Stimulated activated CD4-positive, alpha-beta T cell treated with anti-CD3 and anti-CD28 coated beads, Interleukin-2, amount 100 ng/mL, for 4 hours (primary cell): ENCODE measurements at places on chromosomes 13 and 19.

GRCh38 chr13:98509271-98510155 lies 67.4 kb downstream of the STK24 start:
- no peak for DNase-seq

GRCh38 chr13:37179645-37180044 lies 74.2 kb upstream of the CSNK1A1L start:
- DNase-seq: no peak

DNA sequence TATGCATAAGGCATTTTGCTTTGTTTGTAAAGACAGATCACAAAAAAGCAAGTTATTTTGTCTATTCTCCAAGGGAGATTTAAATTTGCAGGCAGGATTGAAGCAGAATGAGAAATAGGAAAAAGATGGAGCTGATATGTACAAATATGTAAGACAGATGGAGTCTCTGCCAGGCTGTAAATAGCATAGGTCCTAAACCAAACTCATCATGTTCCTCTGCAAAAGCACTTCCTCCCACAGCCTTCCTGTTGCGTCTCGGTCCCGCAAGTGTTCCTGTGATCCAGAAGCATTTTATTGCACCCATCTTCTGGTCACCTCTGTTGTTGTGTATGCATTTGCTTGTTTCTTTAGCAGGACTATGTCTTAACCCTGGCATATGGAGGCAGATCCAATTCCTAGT lies 95.7 kb upstream of the CLDN10 start:
- DNase-seq: no peak

DNA sequence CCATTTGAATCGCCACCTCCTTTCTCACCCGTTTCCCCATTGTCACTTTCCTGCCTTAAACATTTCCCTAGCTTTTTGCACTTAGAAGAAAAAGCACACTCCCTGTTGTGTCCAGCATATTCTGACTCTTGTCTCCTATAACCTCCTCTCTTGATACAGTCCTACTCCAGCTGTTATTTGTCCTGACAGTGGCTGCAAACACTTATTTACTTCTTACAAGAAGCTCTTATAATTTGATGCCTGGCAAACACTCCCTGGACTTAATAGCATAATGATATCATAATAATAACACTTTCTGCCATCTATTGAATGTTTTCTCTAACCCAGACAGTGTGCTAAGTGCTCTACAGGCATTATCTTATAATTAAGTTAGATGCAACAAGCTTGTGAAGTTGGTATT lies 76.6 kb downstream of the DGKH start:
- DNase-seq: no peak

DNA sequence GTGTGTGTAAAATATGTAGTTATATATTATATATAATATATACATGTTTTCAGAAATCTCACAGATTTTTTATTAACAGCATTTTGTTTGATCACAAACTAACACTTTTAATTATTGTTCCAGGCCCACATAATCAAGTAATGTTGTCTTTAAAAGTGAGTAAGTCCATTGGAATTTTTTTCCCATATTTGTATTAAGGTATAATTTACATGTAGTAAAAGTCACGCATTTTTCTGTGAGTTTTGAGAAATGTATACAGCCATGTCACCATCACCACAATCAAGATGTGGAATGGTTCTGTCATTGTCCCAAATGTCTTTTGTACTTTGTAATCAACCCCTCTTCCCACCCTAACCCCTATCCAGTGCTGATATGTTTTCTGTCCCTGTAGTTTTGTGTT lies 120.0 kb upstream of the RFC3 start:
- no peak for DNase-seq

DNA sequence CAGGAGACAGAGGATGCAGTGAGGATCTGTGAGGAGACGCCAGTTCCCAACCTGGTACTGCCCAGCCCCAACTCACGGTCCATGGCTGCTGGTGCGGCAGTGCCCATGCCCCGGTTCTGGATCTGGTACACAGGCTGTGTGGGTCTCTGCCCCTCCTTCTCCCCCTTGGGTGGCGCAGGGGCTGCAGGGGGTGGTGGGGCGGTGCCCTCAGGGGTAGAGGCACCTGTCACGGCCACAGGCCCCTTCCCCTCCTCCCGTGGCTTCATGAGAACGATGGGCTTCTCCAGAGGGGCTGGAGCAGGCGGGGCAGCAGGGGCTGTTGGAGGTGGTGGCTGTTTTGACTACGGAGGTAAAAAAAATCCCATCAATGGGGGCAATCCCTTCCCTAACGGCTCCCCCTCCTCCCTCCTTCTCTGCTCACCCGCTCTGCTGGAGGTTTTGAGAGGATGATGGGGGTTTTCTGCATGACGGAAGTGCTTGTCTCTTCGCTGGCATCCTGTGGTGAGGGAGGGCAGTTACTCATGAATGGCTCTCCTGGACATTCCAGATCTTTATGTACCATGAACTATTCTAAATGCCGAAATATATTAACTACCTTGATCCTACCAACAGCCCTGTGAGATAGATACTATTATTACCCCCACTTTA lies 7.1 kb downstream of the SMG9 start:
- no peak for DNase-seq
